Fibroblast of skin of left quadriceps (primary cell): ENCODE measurements at places on chromosomes 1 and 21.
A peak's percentile ranks its signal among the peaks of the same experiment; 100 is the strongest.

DNA sequence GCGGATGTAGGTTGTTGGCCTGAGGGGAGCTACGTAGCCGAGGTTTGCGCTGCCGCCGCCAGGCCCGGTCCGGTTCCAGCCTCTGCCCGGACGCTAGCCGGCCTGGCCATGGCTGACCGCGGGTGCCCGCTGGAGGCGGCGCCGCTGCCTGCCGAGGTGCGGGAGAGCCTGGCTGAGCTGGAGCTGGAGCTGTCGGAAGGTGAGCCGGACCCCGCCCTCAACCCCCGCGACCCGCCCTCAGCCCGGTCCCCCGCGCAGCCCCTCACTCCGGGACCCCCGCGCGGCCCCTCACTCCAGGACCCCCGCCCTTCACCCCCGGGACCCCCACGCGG is 299 bp downstream of the DIP2A start:
- DNase-seq = no peak

DNA sequence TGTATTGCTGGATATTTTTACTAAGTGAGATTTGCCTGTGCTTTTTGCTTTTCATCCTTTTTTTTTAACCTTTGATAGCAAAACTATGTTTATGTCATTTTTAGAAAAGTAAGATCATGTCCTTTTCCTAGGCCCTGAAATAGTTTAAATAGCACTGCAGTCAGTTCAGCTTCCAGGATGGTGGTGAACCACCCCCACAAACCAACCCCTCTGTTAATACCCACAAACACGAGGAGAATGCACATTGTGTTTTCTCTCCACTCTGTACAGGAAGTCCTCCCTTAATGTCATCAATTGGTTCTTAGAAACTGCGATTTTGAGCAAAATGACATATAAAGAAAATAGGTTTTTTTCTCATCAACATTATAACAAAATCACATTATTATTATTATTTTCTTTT is 117.7 kb upstream of the DSCAM start:
- DNase-seq = peak; percentile 22

DNA sequence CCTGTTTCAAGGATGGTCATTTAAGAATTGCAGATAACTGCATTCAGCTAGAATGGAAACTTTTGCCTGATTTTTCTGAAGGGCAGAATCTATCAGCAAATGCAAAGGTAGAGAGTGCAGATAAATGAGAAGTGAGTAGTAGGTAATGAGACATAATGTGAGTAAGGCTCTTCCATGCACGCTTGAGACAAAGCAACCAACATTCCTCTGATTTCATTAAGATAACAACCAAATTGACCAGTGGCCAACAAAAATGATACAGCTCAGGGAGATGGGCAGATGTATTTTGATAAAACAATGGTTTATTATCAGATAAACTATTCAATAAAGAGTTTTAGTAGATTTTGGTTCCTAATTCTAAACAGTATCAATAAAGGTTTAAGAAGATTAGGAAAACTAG is 404.4 kb upstream of the PBX1 start:
- DNase-seq = no peak

DNA sequence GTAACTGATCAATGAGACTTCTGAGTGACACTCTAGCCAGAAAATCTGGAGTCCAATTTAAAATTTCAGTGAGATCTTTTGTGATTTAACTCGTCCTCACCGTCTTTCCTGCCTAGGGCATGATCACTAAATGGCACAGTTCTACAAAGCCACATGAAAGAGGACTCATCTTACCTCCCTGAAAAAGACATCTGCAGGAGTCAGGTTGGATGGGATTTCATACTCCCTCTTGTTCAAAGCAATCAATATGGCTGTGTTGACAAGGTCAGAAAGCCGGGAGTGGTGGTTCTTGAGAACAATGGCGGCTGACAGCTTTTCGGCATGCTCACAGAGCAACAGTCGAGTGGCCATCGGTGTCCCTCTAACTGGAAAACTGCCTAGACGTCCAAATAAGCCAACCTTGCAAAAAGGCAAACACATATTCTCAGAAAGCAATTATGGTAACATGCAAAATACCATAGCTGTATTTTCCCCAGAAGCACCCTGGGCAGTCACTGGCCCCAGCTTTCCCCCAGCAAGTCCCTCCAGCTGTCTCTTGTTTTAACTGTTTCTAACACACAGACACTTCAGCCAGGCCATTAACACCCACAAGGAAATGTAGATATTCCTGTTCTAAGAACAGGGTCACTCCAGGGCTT is 36.6 kb upstream of the ACTA1 start:
- DNase-seq = no peak

DNA sequence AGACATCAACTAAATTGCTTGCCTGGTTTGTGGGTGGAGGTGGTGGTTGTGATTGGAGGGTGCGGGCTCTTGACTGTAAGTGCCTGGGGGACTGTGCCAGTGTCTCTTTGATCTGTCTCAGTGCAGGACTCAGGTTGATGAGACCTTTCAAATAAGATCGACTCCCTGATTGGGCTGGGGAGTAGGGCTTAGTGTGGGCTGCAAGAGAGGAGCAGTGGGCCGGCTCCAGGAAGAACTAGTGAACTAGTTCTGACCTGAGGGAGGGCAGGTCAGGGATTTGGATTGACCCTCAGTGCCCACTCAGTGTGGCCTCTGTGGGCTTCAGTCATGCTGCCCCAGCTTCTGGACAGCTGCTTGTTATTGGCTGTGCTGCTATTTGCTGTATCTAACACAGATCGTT is 130.6 kb upstream of the CACNA1E start:
- DNase-seq = no peak

DNA sequence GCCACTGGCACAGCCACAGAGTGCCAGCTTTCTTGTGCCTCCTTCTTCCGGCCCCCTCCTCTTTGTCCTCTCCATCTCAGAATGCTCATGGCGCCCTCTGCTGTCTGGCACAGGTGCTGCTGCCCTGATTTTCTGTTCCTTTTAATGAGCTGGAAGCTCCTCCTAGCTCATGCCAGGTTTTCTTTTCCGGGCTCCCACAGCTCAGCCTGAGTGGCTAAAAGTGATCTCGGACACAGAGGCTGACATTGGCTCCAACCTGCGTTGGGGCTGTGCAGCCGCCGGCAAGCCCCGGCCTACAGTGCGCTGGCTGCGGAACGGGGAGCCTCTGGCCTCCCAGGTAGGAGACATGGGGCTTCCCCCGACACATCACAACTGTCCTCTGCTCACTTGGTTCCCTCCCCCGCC is 18.7 kb downstream of the CNTN2 start:
- DNase-seq = peak; percentile 44

DNA sequence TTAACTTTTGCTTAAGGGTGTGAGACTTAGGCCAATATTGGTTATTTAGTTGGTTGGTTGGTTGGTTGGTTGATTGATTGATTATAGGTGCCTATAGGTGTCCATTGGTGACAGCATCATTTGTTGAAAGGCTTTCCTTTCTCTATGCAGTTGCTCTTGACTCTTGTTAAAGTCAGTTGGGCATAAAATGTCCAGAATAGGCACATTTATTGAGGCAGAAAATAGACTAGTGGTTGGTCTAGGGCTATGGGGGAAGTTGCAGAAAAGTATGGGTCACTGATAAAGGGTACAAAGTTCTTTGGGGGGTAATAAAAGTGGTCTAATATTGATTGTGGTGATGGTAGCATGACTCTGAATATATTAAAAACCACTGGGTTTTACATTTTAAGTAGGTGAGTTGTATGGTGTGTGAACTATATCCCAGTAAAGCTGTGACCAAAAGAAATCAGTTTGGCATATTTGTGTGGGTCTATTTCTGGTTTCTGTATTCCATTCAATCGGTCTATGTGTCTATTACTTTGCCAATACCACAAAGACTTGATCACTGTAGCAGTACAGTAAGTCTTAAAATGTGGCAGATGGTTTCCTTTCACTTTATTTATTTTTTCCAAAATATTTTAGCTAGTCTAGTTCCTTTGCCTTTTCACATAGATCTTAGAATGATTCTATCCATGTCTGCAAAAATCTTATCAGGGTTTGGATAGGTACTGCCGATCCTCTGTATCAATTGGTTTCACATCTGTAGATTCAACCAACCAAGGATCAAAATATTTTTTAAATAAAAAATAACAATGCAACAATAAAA is 63.0 kb downstream of the ATP1A1 start:
- no peak for DNase-seq

DNA sequence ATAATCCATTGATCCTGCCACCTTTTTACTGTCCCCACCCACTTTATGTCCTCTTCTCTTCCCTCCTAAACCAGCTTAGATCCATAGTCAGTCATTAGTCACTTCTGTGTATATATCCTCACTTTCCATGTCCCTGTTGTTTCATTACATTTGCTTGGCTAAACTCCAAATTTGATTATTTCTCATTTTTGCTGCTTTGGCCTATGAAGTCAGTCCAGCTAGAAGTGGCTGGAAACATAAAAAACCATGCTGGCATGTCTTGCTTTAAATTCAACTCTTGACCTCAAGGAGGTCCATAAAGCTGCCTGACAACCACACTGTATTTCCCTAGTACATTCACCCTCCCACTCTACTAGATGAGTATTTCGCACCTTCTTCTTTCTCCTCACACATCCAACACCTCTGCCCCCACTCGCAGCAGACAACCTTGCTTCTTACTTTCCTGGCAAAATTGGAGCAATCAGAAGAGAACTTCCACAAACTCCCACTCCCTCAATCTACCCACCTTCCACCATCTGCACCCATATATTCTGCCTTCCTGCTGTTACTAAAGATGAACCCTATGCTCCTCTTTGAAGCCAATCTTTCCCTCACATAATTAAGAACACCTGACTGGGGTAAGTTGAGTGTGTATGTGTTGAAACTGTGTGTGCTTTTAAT is 72.1 kb downstream of the ZNF648 start:
- DNase-seq = no peak

- no peak for DNase-seq
These were observed 183.5 kb downstream of the RUNX1 start for GRCh38 chr21:34865400-34866241.

GRCh38 chr1:209522826-209523225 is 60.7 kb upstream of the CAMK1G start:
- DNase-seq = no peak

GRCh38 chr1:215040190-215040589 is 42.3 kb upstream of the KCNK2 start:
- no peak for DNase-seq

DNA sequence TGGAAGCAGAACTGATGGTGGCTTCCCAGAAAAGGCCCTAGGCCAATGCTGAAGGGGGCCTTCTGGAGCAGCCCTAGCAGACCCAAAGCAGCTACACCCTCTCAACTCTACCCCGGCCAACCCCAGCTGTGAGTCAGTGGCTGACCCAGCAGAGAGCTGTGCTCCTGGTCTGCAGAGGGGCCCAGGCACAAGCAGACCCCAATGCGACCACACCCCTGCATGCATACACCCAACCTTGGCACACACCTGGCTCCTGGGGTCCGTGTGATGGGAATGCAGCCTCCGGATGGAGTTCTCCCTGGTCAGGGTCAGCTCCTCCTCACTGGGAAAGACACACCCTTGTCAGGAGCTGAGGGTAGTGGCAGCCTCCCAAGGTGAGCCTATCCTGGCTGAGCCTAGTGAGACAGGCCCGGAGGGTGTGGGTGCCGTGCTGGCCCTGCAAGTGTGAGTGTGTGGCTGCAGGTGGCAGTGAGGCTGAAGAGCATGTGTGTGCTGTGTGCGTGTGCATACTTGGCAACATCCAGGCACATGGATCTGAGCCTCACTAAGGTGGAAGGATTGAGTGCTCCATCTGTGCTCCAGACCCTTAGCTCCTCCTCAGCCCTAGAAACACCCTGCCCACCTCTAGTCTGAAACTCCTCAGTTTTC is 3.9 kb upstream of the ARHGAP30 start:
- no peak for DNase-seq

- DNase-seq = no peak
These were observed 29.1 kb downstream of the TEX35 start for GRCh38 chr1:178541829-178542553.

DNA sequence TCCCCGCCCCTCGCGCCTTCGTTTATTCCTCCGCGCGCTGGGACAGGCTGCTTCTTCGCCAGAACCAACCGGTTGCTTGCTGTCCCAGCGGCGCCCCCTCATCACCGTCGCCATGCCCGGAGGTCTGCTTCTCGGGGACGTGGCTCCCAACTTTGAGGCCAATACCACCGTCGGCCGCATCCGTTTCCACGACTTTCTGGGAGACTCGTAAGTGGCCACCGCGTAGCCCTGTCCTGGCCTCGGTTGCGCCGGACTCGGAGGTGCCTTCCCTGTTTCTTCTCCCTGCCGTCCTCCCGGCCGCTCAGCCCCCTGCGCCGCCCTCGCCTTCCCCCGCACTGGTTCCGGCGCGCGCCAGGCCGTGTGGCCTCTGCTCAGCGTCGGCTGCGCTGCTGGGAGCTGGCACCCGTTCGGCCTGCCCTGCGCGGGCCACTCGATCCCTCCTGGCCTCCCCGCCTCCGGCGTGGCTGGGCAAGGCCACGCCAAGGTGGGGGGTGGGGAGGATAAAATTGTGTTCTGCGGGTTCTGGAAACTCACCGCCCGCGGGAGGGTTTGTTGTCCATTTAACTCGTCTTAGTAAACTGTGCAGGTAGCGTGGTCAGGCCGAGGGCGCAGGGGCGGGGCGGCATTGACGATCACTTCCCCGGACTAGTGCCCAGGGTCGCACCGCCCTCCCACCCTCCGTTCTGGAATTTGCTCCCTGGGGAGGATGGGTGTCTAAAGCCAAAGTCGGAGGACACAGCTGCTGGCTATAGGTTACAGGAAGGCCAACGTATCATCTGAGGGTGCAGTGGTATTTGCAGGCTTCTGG is at the start of gene PRDX6:
TSS of gene PRDX6 (plus strand) at position 50 of the 808 bp plus-strand sequence. CDS start at position 113, 63 bp downstream.
- DNase-seq = peak; percentile 64

GRCh38 chr1:234469376-234469775 is 9.6 kb downstream of the TARBP1 start:
- no peak for DNase-seq

- DNase-seq = no peak
These were observed 124.4 kb upstream of the GORAB start for GRCh38 chr1:170407581-170407980.

DNA sequence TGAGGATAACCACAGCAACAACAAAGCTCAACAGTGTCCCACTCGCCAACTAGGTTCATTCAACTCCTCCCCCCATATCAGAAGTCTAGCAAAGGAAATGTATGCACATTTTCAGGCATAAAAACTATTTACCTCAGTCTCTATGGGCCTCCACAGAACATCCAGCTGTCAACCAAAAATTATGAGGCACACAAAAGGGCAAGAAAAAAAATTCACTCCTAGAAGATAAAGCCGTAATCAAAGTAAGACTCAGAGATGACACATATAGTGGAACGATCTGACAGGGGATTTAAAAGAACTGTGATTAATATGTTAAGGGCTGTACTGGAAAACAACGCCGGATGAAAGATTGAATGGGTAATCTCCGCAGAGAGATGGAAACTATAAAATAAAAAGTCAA is 158.7 kb downstream of the NTPCR start:
- DNase-seq = no peak

DNA sequence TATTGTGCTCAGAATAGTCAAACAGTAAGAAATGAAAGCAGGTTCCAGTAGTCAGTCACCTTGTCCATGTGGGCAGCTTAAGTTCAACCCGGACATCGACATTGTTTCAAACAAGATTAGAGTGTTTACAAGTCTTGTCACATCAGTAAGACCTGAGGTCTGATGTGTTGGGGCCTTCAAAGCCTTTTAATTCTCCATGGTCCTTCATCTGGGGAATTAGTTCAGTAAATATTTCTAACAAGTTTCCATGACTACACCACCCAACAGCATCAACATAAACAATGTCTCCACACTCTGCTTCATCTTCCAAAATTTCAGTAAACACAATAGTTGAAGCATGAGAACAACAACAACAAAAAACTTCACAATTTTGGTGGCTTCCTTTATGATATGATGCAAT is 15.1 kb upstream of the ADORA1 start:
- no peak for DNase-seq

GRCh38 chr1:97196825-97197516 is 475.4 kb downstream of the PTBP2 start:
- DNase-seq = no peak
